Stimulated activated CD8-positive, alpha-beta memory T cell treated with anti-CD3 and anti-CD28 coated beads, Interleukin-4, amount 100 ng/mL, for 1 hour (primary cell): ENCODE measurements at places on chromosomes 4 and X.

- no peak for DNase-seq
Measured at GRCh38 chr4:107893171-107894137, 37.9 kb upstream of the CYP2U1 start.

DNA sequence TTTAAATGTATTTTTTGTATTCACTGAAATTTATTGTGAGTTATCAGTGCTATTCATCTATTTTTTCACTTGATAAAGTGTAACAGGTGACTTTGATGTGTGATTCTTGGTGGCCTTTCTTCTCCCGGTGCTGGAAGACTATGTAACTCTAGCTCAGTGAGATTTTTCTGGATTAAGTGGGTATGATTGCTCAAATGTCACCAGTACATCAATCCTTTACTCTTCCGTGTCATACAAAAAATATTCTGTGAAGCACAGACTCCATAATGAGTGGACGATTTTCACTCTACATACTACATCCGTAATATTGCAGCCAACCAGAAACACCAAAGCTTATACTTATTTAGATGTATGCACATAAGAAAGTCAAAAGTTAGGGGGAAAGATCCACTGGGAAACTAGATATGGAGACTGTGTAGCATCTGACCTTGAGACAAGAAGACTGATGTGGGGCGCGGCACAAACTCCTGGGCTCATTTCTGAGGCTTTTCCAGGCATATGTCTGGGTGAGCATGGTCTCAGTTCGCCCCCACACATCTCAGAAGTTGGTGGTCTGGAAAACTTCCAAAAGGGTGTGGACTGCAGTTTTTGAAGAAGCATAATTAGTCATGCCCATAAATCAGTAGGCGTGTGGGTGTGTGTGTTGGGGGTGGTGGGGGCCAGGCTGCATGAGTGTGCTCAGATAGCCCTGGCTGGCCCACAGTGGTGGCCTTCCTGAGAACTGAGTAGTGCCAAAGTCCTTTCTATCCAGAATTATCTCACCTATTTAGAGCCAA, 53.9 kb upstream of the TENM3 start:
- DNase-seq, result no peak

GRCh38 chr4:39614487-39615162, 24.0 kb downstream of the SMIM14 start:
- DNase-seq, result no peak

DNA sequence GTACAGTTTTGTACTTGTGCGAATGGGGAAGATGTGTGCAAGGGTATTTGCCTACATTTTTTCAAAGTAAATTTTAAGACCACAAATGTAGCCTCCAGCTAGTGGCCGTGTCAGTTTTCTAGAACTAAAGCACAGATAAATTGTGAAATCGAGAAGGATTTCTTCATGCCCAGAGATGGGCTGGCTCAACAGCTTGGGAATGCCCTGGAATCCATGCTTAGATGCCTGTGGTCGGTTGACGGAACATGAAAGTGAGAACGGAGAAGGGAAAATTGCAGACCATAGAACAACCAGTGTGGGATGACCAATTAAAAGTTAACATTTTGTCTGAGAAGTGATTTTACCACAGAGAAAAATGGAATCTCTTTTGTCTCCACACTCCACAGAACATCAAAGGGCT, 73.2 kb upstream of the VCX2 start:
- DNase-seq, result no peak

DNA sequence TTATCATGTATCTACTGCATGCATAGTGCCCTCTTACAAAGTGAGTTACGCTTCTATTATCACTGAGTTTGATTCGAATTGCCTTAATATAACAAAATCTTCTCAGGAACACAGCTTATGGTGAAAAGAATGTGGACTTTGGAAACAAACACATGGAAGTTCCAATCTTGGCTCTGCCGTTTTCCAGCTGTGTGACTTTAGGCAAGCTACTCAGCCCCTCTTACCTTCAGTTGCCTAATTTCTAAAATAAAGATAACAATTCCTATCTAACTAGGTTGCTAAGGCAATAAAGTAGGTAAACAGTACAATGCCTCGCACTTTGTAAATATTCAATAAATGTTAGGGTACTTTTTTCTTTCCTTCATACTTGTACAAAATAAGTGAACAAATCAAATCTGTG, 104.0 kb upstream of the GRIA3 start:
- no peak for DNase-seq

DNA sequence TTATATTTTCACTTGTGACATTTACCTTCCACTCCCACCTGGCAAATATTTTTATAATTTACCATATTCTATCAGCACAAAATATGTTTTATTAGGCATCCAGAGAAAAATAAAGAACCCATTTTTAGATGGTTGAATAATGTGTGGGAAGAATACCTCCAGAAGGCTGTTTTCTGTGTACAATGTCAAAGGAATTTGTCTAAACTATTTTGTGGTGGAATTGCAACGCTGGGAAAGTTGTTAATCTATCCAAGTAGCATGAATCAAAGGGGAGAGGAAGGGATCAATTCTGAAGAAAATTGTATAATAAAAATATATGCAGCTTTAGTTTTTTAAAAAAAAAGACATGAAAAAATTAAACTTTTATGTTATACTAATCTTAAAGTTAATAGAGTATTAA, 706.5 kb downstream of the FSTL5 start:
- DNase-seq, result no peak

DNA sequence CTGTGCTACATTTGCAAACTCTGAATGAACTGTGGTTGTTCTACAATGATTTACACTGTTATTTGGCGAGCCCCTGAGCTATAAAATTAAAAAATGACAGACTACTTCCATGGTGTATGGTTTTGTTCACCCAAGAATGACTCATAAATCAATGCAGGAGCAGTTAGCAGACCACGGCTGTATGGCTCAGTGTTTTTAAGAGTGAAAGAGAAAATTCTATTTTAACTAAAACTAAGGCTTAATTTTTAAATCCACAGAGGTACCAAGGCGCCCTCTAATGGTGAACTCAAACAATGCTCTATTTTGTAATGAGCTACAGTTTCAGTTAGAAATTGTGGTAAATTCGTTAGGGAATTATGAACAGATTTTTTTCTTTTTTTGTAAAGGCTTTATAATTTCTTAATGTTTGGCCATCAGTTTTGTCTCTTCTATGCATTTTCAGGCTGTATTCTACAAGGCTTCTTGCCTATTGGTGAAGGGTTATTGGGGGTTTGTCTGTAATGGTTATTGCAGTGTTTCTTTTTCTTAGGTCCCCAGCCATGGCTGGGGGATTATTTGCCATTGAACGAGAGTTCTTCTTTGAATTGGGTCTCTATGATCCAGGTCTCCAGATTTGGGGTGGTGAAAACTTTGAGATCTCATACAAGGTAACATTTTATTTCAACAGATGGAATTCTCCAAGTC, 32.5 kb downstream of the HMGB2 start:
- no peak for DNase-seq

DNA sequence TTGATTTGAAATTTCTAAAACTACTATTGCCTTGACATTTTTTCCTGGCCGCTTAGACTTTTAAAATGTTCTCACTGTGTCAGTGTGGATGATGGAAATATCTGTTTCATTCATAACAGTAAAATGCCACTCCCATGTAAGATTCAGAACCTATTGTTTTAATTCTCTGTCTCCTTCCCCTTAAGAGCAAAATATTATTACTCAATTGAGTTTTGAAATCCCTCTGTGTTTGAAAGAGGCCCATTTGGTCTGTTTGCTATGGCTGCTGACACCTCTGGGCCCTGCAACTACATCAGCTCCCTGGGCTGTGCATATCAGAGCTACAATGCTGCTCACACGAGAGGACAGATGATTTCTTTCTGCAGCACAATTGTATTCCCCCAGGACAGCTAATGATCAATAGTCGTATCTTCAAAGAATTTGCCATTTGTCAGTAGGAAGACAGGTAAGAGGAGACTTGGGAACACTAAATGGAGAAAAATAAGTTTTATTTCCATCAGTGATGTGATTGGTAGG, 388.0 kb upstream of the GALNT7 start:
- no peak for DNase-seq

DNA sequence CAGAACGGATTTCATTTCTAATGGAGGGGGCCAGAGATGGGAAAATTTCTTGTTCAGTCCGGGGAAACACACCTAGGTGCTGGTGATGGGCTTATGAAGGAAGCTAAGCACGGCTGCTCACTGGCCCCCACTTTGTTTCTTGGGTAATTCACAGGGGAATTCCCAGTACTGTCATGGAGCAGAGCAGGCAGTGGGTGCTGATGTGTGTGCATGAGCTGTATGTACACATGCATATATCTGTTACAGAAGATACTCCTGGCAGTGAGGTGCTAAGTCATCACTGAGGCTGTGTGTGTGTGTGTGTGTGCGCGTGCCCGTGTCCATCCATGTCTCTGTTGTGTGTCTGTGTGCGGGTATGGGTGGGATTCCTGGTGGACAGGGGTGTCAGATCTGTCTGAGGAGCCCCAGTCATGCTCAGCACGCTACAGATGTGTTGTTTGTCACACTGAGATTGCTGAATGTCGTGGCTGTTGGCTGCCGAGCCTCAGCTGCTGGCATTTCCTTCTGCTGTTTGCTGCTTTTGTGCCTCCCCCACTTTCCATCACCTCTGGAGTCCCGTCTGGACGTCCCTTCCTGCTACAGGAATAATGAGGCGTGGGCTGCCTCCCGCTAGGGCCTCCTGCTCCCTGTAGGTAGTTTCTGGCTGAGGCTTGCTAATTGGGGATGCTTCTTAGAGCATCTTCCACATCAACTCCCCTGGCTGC, 53.3 kb downstream of the JADE1 start:
- no peak for DNase-seq

- DNase-seq, result no peak
Measured at GRCh38 chr4:45438047-45438446, 685.8 kb downstream of the GABRG1 start.

DNA sequence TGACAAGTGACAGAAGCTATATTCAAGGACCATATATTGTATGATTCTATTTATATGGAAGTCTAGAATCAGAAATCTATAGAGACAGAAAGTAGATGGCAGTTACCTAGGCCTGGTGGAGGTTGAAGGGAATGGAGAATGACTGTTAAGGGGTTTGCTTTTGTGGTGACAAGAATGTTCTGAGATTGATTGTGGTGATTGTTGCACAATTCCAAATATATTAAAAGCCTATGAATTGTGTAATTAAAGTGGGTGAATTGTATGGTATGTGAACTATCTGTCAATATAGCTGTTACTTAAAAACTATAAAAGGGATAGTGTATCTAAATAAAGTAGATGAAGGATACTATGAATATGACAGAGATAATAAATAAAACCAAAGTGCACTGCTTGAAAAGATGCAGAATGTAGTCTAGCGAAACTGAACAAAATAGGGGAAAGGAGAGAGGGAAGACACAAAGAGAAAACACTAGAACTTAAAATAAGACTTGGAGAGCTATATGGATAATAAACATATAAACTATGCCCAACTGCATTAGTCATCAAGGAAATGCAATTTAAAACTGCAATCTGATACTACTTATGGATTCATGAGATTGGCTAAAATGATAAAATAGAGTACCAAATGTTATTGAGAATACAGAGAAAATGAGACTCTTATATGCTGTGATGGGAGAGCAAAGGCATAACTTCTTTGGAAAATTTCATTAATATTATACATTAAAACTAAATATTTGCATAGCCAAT, 82.1 kb upstream of the BANK1 start:
- no peak for DNase-seq
